ENCODE measurements at places on chromosomes 4 and X.
A peak's percentile ranks its signal among the peaks of the same experiment; 100 is the strongest.

DNA sequence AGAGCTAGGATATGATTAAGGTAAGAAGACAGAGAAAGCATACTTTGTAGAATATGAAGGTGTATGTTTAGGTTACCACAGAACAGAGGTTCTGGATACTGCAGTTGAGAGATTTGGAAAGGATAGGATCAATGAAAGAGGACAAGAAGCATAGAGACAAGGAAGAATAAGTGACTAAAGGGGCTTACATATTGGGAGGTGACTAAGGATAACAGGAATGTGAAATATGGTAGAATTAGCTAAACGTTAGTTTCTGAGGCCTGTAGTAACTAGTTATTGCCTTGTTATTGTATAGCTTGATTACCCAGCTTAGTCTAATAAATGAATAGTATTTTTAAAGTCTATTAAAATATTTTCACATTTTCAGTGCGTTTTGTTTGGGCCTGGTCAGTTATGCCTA is 38.2 kb downstream of the CENPI start:
- DNase-seq: no peak

- no peak for DNase-seq
Measured at GRCh38 chrX:13212191-13212651, 107.6 kb downstream of the ATXN3L start.

DNA sequence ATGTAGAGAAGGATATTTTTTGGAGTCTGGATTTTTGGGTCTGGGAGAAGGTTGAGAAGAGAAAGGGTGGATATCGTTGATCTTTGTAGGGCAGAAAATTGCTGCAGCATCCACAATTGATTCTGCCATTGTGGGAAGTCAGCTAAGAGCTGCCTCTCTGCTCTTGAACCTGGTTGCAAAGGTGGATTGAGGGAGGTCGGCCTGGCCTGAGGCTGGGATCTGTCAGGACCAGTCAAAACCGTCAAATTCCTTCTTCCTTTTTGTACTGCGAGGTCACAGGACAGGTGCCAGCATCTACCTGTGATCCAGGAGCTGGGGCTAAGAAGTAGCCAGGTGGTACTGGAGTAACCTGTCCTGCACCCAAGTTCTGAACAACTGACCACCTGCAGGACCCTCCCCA is 93.7 kb downstream of the SHOX start:
- DNase-seq: no peak

GRCh38 chrX:133868682-133869081 is 116.7 kb downstream of the GPC3 start:
- DNase-seq: no peak

- peak; percentile 15 for DNase-seq
Measured at GRCh38 chrX:23792861-23793553, 10.0 kb downstream of the SAT1 start.

- DNase-seq: peak; percentile 43
Measured at GRCh38 chrX:154800478-154801210, 4.6 kb downstream of the MPP1 start.

Measured in NCI-H2029 (cell line).